ENCODE measurements at places on chromosomes 2 and 18.

- DNase-seq, result peak; percentile 2
Measured at GRCh38 chr18:8735274-8735673, 29.9 kb downstream of the MTCL1 start.

GRCh38 chr2:234961784-234962183 is 10.0 kb downstream of the SH3BP4 start:
- no peak for DNase-seq

GRCh38 chr2:154740361-154740760 is 41.9 kb downstream of the KCNJ3 start:
- DNase-seq, result no peak

DNA sequence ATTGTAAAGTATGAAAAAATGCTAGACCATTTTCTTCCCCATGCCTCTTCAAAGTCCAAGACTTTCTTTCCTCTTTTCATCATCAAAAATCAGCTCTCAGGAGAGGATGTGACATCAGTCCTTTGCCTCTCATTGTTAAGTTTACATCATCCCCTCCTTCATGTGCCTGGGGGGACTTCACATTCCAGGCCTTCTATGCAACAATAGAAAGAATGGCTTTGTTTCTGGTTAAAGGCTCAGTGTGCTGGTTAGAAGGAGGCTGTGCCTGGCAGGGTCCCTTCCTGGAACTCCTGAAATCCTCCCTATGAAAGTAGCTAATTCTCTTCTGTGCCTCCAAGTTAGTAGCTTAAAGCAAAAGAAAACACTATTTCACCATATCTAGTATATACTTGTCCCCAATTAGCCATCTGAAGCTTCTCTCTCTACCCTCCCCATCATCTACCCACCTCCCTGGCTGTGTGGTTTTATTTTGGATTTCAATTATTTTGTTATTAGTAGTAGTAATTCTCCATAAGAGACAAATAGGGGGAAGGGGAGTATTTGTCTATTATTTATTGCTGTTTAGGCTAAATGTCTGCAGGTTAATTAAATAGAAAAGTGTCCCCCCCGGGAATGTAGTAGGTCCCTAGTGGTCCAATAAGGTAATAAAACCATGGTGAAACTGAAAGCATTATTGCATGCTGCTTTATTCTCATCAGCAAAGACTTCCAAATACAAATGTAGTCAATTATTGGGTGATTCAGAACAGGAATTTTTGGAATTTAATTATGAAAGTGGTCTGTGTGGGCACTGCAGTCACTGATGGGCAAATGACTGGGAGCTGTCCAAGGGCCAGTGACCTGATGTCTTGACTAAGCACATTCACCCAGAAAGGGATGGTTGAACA is 69.0 kb downstream of the CPO start:
- no peak for DNase-seq

DNA sequence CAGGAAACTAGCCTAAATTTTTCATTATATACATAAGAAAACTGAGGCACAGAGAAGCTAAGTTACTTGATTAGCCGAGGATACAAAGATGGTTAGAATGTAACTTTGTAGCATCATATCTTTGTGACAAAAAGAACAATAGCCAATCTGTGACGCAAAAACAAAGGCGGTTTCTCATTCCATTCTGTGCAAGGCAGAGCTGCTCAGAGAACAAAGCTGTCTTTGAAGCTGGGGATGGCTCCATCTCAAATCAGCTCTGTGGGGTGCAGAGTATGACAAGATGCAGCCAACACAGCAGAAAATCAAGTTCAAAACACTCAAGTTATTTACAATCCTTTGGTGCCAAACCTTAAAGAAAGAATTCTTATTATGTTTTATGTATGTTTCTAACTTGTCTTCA is 81.9 kb upstream of the VWC2L start:
- no peak for DNase-seq

DNA sequence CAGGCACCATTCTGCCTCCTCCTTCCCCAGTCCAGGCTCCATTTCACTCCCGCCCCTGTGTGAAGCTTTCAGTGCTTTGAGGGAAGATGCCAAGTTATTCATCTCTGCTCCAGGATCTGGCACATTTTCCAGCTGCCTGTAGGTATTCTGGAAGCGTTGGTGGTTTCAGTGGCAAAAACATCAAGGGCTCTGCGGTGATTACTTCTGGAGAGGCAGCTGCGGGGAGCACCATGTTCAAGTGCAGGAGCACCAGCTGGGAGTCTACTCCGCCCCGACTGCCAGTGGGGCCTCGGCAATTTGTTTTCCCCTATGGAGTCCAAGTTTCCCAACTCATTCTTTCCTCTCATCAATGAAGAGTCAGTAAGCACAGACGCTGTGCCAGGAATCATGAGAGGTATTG is 211.7 kb downstream of the CLIP4 start:
- no peak for DNase-seq

DNA sequence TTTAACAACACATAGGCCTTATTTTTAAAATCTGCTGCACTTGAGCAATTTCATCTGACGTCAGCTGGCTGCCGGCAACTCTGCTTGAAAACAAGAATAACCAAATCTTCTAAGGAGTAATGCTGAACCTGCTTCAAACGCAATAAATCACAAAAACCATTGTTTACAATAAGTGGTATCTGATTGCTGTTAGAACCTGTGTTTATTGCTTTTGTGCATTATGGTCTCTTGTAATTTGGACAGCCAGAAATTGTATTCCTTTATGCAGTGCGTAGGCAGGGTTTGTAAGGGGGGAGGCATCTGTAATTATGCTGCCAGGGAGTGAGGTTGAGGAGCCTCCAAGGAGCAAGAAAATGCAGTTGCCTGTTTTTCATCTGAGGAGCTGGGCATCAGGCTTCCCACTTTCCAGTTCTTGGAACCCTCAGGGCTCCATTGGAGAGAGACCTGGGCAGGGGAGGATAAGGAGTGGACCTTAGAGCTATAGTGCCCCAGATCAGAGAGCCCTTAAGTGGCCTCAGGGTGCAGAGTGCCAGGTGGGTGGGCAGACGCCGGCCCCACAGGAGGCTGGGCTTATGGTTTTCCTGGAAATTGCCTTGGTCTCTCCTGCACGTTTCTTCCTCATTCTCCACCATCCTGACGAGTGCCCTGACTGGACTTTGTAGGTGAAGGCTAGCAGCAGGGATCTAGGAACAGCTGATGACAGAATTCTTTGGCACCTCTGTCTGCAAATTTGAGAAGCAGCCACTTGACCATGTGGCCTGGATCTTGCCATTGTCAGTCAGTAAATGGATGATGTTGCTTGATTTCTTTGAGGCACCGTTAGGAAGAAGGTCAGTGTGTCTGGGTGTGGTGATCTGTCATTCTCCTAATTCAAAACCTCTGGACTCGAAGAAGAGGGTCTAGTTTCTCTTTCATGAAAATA is 129.2 kb downstream of the KLHL29 start:
- no peak for DNase-seq

DNA sequence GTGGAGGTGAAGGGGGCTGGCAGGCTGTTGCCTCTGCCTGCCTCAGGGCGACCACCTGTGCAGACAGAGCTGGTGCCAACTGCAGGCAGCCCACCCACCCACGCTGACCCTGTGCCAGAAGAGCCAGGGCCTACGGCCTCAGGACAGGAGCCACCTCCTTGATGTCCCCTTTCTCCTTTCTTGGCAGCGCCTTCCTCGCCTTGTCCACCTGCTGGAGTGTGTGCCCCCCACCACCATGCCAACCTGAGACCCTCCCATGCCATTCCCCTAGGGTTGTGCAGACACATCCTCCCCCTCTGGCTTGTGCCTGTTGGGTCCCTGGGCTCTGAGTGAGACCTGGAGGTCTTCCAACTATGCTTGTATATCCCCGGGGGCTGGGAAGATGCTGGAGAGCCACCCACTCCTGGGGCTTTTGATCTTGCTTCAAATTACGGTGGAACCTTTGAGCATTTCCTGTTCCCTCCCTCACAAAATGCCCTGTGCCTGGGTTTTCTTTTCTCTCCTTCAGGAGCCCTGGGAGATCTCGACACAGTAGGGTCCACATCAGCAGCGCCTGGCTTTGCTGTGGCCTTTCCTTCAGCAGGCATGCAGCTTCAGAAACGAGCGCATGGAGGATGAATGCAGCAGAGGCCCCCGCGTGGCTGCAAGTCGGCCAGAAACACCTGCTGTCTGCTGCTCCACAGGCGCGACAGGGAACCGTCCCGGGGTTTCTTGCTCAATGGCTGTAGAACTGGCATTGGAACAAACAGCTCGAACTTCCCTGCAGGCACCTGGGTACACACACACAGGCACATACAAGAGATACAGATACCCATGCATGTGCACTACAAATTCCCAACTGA is 65.9 kb upstream of the SH3RF3 start:
- DNase-seq, result no peak

DNA sequence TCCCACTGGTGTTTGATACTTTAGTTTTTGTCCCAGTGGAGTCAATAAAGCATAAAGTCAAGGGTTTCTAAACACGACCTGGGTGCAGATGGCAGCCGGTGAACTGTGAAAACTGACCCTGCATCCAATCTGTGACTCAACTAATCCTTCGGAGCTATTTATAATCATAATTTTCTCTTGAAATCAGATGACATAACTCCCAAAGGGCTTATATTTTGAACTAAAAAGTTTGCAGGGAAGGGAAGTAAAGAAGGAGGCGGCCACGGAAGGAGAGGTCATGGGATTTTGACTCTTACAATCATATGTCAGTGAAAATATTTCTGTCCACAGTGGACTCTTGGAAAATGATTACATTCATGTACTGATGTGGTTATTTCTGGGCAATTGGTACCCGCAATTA is 178.5 kb downstream of the PDE1A start:
- DNase-seq, result no peak

DNA sequence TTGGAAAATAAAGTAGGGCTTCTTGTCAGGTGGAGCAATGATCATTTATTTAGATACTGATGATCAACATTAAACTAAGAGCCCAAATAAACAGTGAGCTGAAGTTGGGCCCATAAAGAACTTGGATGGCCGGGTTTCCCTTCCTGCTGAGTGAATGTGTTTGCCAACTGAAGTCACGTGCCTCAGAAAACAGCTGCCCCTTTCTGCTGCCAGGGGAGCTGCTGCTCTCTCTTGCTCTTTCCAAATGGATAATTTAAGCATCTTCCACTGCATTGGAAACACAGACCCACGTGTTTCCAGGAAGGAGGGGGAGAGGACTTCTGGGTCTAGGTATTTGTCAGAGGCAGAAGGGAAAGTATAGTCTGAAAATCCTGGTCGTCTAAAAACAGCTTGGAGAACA is 22.9 kb upstream of the NCKAP5 start:
- DNase-seq, result no peak

GRCh38 chr2:127115471-127116199 is 8.7 kb upstream of the BIN1 start:
- DNase-seq, result no peak

DNA sequence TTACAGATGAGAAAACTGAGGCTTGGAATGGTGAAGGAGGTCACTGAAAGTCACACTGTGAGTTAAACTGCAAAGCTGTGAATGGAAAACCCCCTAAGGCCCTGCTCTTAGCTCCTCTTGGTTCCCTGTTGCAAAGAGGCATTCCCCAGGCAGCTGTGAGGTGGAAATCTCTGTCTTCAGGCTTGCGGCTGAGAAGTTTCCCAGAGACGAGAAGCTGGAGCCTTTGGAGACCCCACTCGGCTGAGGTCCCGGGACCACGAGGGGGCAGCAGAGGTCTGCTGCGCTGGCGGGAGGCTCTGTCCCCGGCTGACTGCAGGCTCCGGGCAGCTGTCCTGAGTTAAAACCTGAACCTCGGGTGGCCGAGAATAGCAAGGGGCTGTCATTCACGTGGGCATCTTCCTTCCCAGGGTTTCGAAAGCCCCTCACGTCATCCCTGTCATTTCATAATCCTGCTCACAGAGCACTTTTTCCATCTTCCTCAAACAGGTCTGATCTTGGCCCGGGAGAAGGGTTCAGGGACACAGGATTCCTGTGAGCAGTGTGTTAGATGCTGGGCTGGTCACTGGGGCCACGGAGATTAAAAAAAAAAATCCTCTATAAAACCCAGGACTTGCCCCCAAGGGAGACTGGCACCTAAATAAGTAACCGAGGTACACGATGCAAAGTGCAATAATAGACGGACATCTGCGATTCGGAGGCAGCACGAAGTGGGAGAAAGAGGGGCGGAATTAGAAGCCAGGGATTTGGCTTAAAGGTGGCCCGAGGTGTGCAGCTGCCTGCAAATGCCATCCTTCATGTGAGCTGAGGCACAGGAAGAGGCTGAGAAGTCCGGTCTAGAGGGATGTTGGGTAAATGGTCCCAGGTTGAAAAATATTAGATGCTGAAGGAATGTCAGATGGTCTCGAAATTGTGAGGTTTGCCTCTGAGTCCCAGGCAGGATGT is 24.6 kb upstream of the ATOH8 start:
- DNase-seq, result peak; percentile 75

GRCh38 chr2:8851811-8852560 is 14.6 kb upstream of the KIDINS220 start:
- no peak for DNase-seq

- DNase-seq, result no peak
Measured at GRCh38 chr2:63012541-63012940, 38.1 kb upstream of the OTX1 start.

DNA sequence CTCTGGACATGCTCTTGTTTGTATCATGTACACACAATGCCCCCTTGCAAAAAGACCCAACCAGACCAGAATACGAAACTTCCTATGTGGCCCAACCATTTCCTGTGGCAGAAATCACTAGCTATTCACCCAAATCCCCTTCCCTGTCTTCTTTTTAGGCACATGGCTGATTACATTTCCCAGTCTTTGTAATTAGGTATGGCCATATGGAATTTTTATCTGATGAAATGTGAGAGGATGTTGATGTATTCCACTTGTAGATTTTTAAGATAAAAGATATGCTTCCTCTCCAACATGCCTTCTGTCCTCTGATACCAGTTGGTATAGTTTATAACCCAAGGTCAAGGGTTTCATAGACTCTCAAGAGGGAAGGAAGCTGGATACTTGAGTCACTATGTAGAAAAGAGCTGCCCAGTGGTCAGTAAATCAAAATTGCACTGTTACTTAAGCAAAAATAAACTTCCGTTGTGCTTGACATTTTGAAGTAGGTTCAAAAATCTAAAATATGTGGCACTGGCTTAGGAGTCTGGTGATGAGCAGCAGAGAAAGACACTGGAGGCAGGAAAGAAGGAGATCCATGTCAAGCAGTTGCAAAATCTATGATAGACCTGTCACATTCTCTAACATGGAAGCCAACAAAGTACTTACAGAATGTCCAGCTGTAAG is 297.4 kb downstream of the SMAD2 start:
- DNase-seq, result no peak

DNA sequence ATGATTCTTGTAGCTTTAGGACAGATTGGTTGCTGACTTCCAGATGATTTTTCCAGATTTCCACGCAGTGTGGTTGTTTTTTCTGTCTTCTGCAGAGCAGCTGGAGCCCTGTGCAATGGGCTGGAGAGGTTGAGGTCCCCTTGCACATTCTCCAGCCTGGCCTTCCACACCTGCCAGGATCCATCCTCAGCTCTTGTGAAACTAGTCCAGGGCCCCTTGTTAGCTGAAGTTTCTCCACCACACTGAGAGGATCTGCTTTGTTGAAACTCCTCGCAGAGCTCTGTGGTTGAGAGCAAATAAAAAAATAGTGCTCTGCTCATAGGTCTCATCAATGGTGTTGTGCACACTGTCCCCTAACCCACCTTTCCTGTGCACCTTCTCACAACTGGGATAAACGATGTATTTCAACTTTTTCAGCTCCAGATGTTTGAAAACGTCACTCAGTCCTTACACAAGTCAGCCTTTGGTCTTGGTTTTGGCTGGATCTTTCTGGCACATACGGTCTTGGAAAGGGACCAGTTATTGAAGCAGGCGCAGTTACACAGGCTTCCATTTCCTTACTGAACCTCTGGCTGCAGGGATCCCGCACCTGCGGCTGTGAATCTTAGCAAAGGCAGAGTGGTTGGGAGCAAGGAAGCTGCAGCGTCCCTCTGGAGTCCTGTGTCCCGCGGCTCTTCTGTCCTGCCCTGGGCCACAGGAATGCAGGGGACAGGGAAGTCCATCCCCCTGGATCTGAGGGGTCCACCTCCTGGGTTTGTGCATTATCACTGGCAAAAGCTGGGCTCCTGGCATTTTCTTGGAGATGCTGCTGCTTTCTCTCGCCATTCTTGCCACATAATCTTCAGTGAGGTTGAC is 272.0 kb upstream of the DSEL start:
- DNase-seq, result no peak
